ENCODE measurements at places on chromosomes 13 and 19.

GRCh38 chr19:1266916-1267476 is 2.1 kb upstream of the CIRBP start:
- DNase-seq, result peak; percentile 75

GRCh38 chr19:1183543-1184172 is 9.6 kb upstream of the SBNO2 start:
- DNase-seq, result no peak

DNA sequence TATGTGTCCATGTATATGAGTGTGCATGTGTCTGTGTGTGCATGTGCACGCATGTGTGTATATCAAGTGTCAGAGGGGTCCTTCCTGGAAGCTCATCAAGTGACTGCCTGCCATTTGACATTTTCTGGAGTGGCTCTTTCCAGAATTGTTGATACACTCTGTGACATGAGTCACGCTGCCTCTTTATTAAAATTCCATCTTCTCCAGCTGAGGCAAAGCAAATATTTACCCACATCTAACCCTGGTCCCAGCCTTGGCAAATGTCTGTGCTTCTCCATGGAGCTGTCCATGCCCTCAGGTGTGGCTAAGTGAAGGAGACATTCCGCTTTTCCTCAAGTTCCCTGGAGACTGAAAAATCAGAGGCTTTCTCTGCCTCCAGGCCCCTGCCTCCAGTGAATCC is 88.2 kb upstream of the MBNL2 start:
- DNase-seq, result no peak

DNA sequence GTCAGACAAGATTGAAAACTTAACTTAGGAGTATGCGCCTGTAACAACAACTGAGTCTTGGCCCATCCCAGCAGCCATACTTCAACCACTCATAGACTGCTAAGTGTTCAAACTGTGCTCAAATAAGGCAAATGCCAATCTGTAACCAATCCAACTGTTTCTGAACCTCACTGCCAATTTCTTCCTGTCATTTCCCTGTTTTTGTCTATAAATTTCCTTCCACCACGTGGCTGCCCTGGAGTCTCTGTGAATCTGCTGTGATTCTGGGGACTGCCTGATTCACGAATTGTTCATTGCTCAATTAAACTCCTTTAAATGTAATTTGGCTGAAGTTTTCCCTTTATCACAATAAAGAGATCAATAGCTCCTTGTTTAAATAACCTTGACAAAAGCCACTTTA is 50.8 kb upstream of the FREM2 start:
- DNase-seq, result no peak

DNA sequence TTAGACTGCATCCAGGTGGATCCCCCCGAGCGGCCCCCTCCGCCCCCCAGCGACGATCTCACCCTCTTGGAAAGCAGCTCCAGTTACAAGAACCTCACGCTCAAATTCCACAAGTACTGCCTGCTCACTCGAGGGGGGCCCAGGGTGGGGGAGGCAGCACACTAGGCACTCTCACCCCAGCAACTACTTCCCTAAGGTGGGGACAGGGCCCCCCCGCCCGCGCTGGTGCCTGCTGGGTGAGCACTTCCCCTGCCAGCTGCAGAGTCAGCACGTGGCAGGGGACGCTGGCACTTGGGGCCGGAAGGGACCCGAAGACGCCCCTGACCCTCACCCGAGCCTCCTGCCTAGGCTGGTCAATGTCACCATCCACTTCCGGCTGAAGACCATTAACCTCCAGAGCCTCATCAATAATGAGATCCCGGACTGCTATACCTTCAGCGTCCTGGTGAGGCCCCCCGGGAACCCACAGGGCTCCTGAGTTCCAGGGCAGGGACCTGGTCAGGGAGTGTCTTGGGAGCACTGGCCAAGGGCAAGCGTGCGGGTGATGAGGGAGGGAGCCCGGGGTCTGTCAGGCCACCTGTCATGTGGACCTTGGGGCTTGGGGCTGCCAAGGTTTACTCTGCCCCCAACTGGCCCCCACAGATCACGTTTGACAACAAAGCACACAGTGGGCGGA is 5.2 kb downstream of the MCOLN1 start:
- DNase-seq, result no peak

GRCh38 chr13:109235901-109236300 is 550.5 kb downstream of the IRS2 start:
- DNase-seq, result no peak

GRCh38 chr19:34109596-34109995 is 62.7 kb upstream of the LSM14A start:
- no peak for DNase-seq

DNA sequence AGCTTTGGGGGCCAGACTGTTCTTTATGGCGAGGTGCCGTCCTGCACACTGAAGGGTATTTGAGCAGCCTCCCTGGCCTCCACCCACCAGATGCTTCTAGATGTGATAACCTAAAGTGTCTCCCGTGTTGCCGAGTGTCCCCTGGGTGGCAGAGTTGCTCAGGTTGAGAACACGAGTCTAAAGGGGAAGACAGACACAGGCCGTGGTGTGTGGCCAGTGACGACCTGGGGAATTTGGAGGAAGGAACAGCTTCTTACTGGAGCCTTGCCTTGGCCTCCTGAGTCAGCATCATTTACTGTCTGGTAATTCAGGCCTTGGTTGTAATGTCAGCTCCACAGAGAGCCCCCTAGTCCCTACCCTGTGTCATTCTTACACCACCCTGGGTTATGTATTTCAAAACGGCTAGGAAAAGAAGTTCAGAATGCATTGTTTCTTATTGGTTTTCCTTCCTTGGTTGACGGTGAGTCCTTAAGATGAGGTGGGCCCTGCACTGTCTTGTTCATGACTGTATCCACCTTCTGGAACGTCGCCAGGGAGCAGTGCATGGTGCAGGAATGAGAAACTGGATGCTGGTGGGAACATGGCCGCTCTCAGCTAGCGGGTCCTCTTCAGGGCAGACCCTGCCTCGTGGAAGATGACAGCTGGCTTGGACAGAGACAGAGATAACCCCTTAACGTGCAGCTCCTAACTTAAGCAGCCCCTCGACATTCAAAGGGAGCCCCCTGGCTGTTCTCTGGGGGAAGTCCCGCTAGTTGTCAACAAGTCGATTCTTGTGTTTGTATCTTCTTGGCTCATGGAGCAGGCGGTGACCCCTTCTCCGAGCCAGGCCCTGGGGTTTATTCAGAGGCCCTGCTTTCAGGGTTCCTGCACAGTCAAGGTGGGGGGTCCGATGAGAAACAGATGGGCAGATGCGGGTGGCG is 7.2 kb downstream of the SIN3B start:
- DNase-seq, result no peak

DNA sequence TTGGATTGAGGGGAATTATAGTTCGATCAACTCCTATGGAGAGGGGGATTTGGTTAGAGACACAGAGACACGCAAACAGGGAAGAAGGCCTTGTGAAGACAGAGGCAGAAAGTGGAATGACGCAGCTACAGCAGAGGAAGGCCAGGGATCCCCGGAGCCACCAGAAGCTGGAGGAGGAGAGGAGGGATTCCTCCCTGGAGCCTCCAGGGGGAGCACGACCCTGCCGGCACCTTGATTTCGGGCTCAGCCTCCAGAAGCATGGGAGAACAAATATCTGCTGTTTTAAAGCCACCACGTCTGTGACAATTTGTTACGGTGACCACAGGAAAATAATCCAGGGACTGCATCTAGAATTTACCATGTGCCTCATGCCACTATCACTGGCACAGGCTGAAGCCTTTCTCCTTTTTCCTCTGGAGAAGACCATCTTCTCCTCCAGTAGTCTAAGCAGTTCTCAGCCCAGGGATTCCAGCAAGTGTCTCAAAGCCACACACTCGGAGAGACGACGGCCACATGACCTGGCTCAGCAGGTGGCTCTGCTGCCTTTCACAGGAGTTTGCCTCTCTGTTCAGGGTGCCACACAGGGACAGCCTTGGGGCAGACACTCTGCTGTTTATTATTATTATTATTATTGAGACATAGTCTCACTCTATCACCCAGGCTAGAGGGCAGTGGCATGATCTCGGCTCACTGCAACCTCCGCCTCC is 39.9 kb upstream of the CCNE1 start:
- peak; percentile 20 for DNase-seq

- DNase-seq, result no peak
These were observed 929.8 kb upstream of the SLITRK1 start for GRCh38 chr13:84812078-84812477.

GRCh38 chr19:30341611-30342201 is 30.5 kb upstream of the ZNF536 start:
- DNase-seq, result no peak

- peak; percentile 67 for DNase-seq
These were observed at the start of gene RASAL3 for GRCh38 chr19:15464394-15465385. Gene RASAL3 (minus strand): TSS chr19:15464544. CDS start chr19:15464358, 186 bp downstream.

DNA sequence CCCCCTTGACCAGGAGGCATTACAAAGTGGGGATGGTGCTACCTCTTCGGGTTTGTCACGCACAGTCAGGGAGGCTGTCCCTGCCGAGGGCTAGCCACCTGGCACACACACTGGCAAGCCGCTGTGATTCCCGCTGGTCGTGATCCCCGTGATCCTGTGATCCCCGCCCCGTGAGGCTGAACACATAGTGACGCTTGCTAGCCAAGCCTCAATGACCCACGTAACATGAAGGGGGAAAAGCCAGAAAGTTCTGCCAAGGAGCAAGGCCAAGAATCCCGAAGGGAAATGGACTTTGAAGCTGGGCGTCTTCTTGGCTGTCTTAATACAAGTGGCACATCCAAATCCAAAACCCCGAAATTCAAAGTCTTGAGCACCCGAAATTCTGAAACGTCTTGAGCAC is 13.7 kb downstream of the LDLR start:
- no peak for DNase-seq

DNA sequence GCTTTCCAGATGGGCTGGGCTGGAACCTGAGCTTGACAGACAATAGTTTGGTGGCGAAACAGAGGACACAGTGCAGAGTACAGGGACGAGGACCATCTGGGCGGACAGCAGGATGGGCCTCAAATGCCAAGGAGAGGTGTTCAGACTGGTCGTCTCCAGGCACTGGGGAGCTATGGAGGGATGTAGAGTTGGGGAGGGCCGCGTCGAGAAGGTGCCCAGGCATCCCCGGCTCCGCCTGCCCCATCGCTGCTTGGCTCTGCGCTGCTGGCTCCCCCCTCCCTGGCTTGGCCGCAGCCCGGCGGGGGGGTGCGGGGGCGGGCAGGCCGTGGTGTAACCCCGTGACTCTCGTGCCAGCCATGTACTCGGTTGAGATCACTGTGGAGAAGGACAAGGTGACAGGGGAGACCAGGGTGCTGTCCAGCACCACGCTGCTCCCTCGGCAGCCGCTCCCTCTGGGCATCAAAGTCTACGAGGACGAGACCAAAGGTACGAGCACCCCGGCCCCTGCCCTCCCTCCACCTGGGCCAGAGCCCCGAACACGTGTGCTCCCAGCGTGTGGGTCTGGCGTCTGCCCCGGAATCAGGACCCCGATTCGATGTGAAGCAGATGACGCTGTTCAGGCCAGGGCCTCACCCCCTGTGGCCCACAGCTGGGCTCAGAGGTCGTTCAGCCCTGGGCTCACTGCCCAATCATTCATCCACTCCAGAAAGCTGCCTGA is 10.8 kb upstream of the MISP start:
- DNase-seq, result no peak

GRCh38 chr13:107351305-107351704 is 783.4 kb upstream of the ARGLU1 start:
- no peak for DNase-seq

- no peak for DNase-seq
These were observed 128.9 kb downstream of the COG6 start for GRCh38 chr13:39784347-39784746.

GRCh38 chr13:77918391-77919245 is at the start of gene EDNRB:
Gene EDNRB (minus strand): TSS chr13:77918831. CDS start chr13:77918573, 258 bp downstream.
- DNase-seq, result no peak

DNA sequence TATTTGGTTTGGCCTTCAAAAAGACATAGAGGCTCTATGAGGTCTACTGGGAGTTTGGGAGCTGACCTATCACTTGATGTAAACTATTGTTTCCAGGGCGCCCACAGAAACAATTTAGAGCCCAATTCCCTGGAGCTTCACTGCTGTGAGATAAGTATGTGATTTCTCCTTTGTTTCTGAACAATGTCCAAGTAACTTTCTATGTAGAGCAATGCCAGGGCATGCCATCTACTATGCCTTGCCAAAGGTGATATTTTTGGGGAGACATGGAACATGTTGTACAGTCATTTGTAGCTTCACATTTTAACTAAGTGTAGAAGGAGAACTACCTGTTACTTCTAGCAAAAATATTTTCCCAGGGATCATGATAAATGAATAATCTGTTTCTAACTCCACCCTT is 872.6 kb downstream of the GPC5 start:
- no peak for DNase-seq

GRCh38 chr13:29156136-29156535 is 336.0 kb downstream of the MTUS2 start:
- no peak for DNase-seq

DNA sequence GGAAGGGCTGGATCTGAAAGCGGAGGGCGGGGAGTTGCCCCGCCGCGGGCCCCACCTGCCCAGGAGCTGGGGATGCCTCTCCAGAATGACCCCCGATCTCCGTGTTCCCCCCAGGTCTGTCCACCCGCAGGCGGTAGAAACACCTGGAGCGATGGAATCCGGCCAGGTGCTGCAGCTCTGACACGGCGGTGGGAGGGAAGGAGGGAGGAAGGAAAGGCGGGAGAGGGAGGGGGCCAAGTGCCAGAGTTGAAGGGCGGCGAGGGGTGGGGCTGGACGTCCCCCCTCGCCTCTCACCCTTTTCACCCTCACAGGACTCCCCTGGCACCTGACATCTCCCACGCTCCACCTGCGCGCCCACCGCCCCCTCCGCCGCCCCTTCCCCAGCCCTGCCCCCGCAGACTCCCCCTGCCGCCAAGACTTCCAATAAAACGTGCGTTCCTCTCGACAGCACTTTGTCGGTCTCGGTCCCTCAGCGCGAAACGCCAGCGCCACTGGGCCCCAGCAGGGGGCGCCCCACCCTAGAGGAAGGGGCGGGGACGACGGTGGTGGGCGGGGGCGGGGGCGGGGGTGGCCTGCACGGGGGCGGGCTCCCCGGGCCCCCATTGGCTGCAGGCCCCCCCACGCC is 337 bp upstream of the FXYD7 start:
- peak; percentile 69 for DNase-seq

DNA sequence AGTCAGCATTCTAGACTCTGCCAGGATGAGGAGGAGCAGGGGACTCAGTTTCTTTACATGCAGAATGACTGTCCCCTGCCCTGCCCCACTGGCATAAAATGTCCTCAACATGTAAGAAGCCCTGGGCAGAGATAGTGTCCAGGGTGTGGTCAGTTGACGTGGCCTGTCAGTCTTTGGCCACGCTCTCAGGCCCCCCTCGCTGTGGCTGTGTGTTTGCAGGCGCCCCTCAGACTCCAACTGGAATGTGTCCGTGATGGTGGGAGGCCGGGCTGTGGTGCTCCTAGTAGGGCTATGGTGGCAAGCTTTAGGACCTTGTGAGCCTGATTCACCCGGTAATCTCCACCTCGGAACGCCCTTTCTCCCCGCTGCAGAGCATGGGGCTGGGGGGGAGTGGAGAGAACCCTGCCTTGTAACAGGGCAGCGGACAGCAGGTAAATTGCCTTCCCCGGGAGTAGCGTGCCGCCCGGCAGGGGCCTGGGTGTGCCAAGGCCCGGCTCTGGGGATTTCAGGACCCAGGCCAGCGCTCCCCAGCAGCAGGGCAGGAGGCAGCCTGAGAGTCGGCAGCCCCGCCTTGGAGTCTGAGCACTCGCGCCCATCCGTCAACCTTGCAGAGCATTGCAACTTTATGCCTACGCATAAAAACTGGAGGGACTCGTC is 62.3 kb downstream of the CHST8 start:
- DNase-seq, result no peak
